ENCODE measurements at places on chromosomes 6 and 20. TPM values are rescaled to one million over a fixed set of nuclear protein-coding genes. Genes with fewer than 3 reads are reported as not detected.

DNA sequence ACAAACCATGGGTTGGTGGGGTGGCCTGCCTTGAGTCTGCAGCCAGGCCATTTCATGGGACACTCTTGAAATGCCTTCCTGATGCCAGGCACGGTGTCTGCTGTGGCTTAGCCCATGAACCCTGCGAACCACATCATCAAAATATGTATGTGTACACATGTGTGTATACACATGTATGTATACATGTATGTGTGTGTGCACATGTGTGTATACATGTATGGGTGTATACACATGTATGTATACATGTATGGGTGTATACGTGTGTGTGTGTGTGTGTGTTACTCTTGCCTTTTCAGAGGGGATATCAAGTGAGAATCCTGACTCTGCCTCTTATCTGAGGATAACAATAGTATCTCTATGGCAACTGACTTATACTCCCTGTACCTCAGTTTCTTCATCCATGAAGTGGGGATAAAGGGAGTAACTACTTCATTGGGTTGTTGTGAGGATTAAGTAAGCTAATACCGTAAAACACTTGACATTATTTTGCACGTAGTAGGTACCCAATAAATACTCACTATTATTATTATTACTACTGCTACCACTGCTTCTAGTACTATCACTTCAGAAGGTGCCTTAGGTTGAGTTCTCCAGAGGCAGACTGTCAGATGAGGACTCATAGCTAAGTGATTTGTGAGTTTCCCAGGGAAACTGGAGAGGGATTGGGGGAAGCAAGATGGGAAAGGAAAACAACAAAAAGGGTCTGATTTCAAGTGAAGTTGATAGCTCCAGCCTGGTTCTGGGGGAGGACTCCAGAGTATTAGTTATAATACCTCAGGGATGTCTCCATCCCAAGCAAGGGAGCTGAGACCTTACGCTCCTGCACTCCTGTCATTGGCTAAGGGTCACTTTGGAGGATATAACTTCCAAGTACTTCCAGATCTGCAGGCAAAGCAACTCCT lies 110.5 kb downstream of the VEGFA start:
- H3K36me3 ChIP-seq: no peaks in the 10 kb centered on the region
- H3K4me3 ChIP-seq: no peak overlapping the region
- H3K4me1 ChIP-seq: no peaks in the 10 kb centered on the region
- no peak for DNase-seq

GRCh38 chr6:128676456-128676855 lies 156.1 kb upstream of the PTPRK start:
- no peak overlapping the region for H3K4me3 ChIP-seq
- DNase-seq: no peak
- H3K27me3 ChIP-seq: no peaks in the 10 kb centered on the region
- H3K4me1 ChIP-seq: no peaks in the 10 kb centered on the region
- H3K27ac ChIP-seq: no peak overlapping the region
- no peaks in the 10 kb centered on the region for H3K36me3 ChIP-seq

- no peak for DNase-seq
- peaks cover 13% of the 10 kb centered on the region for H3K4me1 ChIP-seq
- H3K27ac ChIP-seq: no peak overlapping the region
- no peaks in the 10 kb centered on the region for H3K27me3 ChIP-seq
- H3K4me3 ChIP-seq: no peak overlapping the region
- no peaks in the 10 kb centered on the region for H3K36me3 ChIP-seq
These were observed 180.8 kb upstream of the PHACTR1 start for GRCh38 chr6:12535586-12536314.

GRCh38 chr20:13158369-13158768 lies 62.7 kb upstream of the ISM1 start:
- H3K36me3 ChIP-seq: peaks cover 7% of the 10 kb centered on the region
- no peak overlapping the region for H3K27ac ChIP-seq
- no peaks in the 10 kb centered on the region for H3K4me1 ChIP-seq
- H3K27me3 ChIP-seq: no peaks in the 10 kb centered on the region

SNX3 gene
- 179 TPM for total RNA-seq

All from upper lobe of right lung (tissue), 1 donor.